ENCODE measurements at places on chromosomes 7 and 10.
A peak's percentile ranks its signal among the peaks of the same experiment; 100 is the strongest.

GRCh38 chr7:95105627-95106026, 198.2 kb downstream of the PPP1R9A start:
- DNase-seq: no peak

DNA sequence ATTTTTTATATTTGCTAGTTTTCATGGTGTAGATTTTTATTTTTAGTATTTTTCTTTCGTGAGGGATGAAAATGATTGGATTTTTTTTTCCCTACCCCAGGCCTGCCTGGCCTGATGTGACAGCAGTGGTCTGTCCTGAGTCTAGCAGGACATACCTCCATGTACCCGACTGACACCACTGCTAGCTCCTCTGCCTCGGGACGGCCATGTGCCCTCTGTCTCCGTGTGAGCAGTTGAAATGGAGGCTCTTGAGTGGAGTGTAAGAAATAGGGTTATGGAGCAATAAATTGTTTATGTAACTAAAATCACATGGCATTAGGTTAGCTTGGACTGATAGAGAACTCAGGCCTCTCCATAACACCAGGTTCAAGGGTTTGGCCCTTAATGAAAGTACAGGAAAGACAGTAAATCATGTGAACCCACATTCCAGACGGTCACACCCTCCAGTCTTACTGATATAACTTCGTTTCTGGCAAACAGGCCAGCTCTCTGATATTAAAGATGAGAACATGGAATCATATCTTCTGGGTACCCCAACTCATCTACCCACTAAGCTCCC, 734.1 kb downstream of the KCNMA1 start:
- no peak for DNase-seq

GRCh38 chr10:87619705-87620104, 40.0 kb upstream of the PAPSS2 start:
- DNase-seq: no peak

DNA sequence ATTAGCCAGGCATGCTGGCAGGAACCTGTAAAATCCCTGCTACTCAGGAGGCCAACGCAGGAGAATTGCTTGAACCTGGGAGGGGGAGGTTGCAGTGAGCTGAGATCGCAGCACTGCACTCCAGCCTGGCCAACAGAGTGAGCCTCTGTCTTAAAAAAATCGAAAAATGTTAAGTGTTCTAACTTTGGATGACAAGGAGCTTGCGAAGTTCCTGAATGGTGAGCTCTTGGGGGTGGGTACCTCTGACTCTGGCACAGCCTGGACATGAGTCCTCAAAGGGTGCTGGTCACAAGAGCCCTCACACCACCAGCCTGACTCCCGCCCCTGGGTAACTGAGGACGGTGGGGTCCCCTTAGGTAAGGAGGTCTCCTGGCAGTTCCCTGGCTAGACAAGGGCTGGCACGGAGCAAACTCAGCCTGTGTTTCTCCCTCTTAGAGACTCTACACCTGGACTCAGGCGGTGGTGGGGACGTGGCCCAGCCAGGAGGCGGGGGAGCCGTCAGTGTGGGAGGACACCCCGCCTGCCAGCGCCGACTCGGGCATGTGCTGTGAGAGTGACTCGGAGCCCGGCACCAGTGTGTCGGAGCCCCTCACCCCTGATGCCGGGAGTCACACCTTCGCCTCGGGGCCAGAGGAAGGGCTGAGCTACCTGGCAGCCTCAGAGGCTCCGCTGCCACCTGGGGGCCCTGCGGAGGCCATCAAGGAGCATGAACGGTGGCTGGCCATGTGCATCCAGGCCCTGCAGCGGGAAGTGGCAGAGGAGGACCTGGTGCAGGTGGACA, 24.1 kb downstream of the AMZ1 start:
- no peak for DNase-seq

GRCh38 chr10:97222326-97222961, 36.7 kb upstream of the SLIT1 start:
- no peak for DNase-seq

- DNase-seq: no peak
Measured at GRCh38 chr10:47354165-47354564, 6.0 kb downstream of the RBP3 start.

DNA sequence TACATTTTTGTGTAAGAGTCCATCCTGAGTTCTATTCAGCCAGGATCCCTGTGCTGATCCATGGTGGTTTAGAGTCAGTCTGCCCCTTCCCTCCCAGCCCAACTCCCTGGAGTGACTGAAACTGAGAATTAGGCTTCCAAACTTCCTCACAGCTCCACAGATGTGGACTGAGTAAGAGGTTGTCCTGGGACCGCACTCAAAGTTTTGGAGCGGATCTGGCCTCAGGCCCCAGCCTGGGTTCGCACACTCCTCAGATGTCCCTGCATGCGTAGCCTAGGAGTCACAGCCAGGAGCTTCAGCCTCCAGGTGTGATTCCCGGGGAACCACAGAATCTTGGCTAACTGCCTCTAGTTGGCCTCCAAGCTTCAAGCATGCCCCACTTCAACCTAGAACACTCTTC, 218.1 kb downstream of the C7orf25 start:
- no peak for DNase-seq

DNA sequence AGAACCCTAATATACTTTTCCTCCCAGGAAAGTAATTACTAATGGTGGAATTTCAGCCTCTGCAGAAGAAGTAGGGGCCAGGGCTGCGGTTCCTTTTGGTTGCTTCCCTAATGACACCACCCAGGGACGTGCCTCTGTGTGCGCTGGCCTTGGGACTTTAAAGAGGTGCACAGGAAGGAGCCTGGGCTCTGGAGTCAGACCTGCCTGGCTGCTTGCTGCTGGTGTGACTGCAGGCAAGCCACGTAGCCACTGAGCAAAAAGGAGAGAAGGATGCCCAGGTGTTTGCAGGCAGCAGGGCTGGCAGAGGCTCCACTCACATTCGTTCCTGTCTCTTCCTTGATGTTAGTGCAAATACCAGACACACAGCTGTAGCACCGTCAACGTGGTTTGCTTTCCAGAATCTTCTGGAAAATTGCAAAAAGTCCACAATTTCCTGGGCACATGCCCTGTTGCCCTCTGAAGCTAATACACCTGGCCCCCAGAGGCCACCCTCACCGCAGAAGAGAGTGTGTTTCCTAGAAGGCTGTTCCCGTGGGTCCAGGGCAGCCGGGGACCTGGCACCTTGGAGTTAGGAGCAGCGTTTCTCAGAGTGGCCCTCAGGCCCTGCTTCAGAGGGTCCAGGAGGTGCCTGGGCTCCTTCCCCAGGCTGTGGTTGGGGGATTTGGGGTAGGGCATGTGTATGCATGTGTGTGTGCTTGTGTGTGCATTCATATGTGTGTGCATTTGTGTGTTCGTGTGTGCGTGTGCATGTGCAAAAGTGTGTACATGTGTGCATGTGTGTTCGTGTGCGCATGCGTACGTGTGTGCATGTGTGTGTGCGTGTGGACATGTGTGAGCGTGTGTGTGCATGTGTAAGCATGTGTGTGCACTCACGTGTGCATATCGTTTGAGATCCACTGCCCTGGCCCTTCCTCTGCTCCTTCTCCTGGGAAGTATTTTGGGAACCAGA, 12.8 kb upstream of the PRKAG2 start:
- no peak for DNase-seq

GRCh38 chr7:105136221-105136620, 122.2 kb downstream of the KMT2E start:
- no peak for DNase-seq

GRCh38 chr7:99806839-99807478, 20.9 kb upstream of the CYP3A43 start:
- DNase-seq: no peak

DNA sequence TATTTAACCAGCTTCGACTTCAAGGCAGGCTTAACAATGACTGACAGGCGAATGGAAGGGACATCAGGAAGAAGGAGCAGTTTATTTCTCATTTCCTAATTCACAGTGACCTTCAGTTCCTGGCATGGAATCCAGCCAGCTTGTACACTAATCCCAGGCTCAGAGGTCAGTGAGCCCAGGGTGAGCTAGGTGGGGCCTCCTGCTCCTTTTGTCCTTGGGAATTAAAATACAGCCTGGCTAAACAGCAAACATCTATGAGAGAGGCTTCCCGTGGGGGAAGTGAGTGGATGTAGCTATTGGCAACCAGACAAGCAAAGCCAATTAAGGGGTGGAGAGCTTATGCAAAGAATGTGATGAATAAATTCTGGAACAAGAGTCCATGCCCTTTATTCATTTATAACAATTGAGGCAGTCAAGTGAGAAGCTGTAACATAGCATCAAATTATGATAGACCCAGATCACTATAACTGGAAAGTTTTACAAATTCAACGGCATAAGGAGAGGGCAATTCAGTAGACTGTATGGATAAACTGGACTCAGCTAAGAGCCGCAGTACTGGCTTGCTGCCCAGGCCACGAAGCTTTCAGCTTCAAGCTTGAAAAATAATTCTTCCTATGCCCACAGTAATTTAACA, 57.1 kb downstream of the STK17A start:
- DNase-seq: no peak

DNA sequence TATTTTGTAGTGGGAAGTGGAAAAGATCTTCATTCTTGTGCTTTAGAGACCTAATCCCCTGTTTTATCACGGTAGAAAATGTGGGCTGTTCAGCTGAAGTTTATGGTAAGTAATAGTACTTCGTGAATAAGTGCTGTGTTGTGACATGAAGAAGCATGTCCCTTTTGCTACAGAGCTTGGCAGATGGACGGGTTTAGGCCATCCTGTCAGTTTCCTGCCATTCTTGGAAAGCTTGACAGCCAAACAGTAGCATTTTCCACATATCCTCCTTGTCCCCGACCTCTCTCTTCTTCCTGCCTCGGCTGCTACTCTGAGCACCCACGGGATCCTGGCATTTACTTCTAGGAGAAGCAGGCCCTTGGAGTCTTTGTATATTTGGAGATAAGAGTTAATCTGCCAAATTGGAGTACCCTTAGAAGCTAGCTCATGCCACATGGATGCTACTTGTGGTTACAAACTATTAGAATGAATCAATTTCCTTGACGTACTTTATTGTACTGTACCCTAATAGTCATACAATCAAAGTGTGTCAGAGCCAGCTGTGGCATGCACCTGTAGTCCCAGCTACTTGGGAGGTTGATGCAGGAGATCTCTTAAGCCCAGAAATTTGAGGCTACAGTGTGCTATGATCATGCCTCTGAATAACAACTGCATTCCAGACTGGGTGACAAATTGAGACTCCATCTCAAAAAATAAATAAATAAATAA, 39.2 kb downstream of the PNLIPRP3 start:
- no peak for DNase-seq

DNA sequence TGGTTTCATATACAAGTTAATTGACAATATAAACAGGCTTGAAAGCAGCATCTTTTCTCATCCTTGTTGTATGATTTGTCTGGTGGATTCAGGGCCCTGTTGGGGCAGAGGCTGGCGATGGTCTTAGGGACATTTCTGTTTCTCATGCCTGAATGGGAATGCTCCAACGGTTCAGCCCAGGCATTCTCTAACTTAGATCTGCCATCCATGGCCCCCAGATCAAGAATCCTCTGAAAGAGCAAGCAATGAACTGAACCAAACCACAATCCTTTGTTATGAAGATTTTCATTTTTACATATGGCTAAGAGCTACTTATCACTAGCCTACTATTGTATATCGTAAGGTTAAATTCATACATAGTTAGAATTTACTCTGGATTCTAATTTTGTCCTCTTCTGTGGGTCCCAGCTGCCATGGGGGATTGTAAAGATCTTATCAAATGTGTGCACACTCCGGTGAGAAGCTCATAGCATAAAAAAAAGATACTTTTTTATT, 163.9 kb downstream of the COBL start:
- DNase-seq: no peak

- DNase-seq: no peak
Measured at GRCh38 chr7:41478187-41478586, 224.7 kb downstream of the INHBA start.

- no peak for DNase-seq
Measured at GRCh38 chr10:13087986-13088618, 11.9 kb upstream of the OPTN start.

DNA sequence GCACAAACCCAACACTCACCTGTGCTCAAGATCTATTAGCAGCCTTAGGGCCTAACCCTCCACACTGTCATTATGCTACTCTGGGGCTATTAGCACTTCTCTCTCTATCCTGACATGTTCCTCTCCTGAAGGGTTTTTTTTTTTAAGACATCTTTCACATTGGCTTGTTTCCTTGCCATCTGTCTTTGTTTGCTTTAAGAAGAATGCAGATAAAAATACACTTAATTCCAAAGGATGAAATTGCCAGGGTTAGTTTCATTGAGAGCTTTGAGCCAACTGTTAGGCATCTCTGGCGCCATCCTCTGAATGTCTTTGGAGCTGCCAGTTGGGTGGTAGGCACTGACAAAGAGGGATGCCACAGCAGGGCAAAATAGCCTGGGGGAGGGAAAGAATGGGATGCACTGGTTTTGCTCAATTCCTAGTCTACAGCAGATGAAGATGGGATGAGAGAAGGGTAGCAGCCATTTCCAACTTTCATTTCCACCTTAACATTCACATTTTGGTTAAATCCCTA, 399.2 kb downstream of the SORCS1 start:
- no peak for DNase-seq

GRCh38 chr10:106573106-106573505, 591.4 kb downstream of the SORCS1 start:
- DNase-seq: no peak

GRCh38 chr7:19352305-19352695, 207.1 kb upstream of the FERD3L start:
- DNase-seq: no peak

DNA sequence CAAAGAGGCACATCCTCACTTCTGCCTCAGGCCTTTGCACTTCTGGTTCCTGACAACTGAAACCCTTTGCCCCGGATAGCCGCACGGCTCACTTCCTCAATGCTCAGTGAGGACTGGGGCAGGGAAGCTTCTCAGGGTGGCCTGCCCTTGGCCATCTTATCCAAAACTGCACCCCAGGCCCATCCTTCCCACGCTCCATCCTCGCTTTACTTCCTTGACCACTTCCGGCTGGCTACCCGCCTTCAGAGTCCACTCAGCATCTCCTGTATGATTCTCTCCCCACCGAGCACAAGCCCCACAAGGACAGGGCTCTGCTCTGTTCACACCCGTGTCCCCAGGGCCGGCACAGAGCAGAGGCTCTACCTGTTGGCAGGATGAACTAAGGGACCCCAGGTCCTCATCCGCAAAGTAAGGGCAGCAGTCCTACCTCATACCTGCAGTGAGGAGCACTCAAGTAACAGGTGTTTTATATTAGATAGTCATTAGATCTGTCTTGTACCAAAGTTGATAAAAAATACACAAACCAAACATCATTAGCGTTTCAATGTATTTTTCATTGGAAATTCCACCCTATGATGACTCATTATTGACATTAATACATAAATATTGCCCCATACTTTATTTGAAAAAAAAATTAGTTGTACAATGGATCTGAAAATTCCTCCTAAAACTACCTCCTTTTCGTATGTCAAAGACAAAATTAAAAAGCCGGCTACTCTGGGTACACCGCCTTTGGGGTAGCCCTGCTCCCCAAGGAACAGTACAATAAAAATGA, 35.0 kb downstream of the GNA12 start:
- no peak for DNase-seq

- DNase-seq: no peak
Measured at GRCh38 chr7:10677211-10677610, 296.5 kb upstream of the PHF14 start.

GRCh38 chr7:73811760-73812168, 19.0 kb upstream of the CLDN4 start:
- peak; percentile 52 for DNase-seq
